ENCODE measurements at places on chromosomes 2 and 18.

GRCh38 chr18:68172842-68173549 lies 541.9 kb downstream of the TMX3 start:
- DNase-seq, result no peak

GRCh38 chr2:194822657-194823056 lies 834.4 kb upstream of the SLC39A10 start:
- no peak for DNase-seq

GRCh38 chr2:88180605-88181240 lies 10.6 kb downstream of the THNSL2 start:
- no peak for DNase-seq

GRCh38 chr2:55887901-55888624 lies 35.5 kb downstream of the EFEMP1 start:
- no peak for DNase-seq

DNA sequence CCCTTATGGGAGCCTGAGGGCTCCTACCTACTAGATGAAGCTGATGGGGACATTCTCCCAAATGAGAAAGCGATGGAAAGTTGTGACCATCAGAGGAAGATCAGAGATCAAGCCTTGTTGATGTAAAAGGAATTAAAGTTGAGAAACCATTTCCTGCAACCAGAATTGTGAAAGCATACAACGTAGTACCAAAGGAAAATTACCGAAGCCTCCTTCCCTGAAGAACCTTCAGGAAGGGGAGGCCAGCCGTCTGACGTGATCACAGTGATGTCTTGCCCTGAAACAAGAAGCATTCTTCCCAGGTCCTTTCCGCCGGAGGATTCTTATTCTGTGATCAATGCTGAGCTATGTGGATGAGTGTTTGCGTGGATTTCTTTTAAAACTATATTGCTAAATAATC lies 211.6 kb upstream of the TNP1 start:
- DNase-seq, result no peak

DNA sequence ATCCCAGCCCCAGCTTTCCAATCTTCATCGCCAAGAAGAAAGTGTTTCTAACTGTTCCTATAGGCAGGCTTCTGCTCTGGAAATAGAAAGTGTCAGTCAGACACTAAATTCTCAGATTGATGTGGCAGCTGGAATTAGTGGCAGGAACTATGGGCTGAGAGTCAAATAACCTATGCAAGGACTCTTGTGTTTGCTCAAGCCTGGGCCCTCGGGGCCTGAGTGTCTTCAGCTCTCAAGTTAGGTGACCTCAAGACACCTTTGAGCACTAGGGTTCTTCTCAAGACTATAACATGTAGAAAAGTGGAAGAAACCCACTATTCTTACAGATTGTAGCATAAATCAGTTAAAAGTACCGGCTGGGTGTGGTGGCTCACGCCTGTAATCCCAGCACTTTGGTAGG lies 694.5 kb downstream of the RNF144A start:
- no peak for DNase-seq

- DNase-seq, result no peak
These were observed at the start of gene NCK2 for GRCh38 chr2:105744909-105745853. Gene NCK2 (plus strand): TSS chr2:105744912. CDS start chr2:105855064, 110,152 bp downstream.

GRCh38 chr2:57881998-57882888 lies 164.4 kb upstream of the VRK2 start:
- DNase-seq, result no peak

- DNase-seq, result no peak
These were observed 8.9 kb upstream of the REL start for GRCh38 chr2:60872510-60872928.

- DNase-seq, result peak; percentile 14
These were observed 201.8 kb downstream of the ZFP36L2 start for GRCh38 chr2:43024515-43025011.

DNA sequence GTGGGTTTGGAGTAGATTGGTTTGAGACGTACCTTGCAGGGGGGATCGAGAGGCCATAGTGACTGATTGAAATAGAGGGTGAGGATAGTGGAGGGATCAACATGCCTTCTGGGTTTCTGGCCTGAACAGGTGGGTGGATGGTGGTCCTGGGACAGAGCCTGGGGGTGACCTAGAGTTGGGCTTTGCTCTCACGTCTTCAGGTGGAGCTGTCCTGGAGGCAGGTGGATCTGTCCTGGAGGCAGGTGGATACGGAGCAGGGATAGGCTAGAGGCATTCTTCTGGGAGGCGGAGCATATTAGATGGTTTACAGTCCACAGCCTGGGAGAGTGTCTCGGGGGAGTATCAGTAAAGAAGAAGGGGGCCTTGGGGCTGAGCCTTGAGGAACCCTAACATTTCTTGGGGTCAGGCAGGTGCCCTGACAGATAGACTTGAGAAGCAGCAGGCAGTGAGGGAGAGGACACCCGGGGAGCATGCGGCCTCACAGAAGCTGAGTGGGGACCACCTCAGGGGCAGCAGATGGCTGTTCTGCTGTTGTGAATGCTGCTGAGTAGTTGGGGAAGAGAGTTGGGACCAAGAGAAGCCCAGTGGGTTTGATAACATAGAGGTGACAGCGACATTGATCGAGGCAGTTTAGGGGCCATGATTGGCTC lies 1.6 kb downstream of the CAPN10 start:
- no peak for DNase-seq

DNA sequence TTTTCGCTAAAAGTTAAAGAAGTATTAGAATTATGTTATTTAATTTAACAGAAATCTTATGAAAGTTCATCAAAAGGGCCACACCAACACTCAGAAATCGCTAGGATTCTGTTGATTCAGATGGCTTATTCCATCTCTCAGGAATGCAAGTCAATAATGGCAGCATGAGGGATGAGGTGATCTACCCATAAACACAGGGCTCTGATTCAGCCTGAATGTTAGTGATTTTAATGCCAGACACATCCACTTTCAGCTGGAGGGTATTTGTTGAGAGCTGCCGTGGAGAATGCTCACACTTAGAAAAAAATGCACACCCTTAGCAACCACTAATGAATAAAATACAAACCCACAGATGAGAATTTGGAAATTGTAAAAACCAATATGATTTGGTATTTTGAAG lies 173.3 kb upstream of the ERBB4 start:
- no peak for DNase-seq

- DNase-seq, result no peak
These were observed 42.6 kb downstream of the EDAR start for GRCh38 chr2:108946442-108946841.

GRCh38 chr2:116511426-116511825 lies 1303.1 kb upstream of the DDX18 start:
- DNase-seq, result no peak

GRCh38 chr18:12946549-12947284 lies 1.1 kb upstream of the SEH1L start:
- no peak for DNase-seq

DNA sequence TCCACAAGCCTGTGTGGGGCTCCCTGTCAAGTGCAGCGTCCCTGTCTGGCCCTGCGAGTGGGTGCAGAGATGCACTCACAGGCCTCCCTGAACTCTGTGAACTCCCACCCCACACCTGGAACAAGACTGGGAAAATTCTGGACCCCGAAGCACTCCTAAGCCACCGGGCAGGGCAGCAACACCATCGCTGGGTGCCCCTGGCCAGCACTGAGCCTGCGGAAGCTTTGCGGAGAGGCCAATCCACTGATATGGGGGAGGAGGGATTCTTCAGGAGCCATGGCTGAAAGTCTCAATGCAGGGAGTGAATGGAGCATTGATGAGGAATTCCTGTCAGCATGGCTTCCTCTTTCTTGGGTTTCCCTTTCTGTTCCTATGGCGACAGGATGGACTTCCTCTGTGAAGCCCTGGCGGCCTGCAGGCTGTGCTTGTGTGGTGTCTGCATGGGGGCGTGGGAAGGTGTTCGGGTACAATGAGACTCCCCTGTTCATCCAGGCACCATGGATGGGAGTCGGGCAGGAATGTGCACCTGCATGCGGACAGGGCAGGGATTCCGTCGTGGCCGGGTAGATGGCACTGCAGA lies 15.1 kb downstream of the TRIB2 start:
- no peak for DNase-seq

DNA sequence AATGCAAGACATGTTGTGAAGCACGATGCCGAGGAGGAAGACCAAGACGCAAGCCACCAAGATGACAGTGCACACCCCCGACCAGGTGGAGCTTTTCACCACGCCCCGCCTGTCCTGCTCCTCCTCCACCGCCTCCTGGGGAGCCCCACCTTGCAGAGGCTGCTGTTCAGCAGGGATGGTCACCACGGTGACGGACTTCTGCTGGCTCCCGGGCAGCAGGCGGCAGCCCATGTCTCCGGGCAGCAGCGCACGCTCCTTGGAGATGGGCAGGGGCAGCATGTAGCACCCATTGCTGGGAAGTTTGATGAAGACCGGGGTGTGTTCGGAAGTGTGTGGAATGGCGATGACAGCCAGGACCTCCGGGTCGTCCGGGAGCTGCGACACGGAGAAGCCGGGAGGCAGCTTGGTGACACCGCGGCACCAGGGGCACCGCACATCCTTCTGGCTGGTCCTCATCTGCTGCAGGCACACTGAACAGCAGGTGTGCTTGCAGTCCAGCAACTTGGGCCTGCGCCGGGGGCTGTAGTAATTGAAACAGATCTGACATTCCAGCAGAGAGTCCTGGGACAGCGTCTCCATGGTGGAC lies 76.8 kb downstream of the RNF152 start:
- no peak for DNase-seq

DNA sequence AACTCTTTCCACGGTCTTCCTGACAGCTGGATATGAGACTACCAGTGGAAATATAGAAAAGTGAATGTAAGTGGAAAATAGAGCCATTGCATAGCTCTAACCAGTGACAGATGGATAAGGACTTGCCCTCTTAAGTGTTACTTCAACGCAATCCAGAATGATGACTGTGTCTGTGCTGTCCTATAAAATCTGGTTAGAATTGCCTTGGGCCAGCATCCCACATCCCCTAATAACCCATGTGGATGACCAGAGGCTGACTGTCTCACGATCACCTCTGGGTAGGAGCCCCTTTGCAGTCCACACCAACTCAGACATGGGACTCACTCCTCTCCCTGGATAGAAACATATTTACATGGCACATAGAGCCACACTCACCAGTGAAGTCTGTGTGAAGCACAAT lies 186.6 kb downstream of the C1D start:
- DNase-seq, result no peak

DNA sequence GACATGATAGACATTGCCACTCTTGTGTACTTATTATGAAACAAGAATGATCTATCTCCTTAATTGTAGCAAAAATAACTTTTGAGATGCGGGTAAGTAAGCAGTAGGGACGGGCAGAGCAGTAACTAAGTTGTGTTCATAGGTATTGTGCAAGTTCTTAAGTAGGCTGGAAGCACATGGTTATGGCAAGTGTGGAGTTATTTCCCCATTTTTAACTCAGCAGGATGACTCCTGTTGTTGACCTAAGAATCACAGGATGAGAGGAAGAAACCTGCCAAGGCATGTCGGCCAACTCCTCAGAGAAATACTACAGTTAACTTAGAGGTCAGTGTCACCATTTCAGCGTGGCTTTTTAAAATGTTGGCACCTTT lies 51.1 kb upstream of the FN1 start:
- DNase-seq, result no peak

DNA sequence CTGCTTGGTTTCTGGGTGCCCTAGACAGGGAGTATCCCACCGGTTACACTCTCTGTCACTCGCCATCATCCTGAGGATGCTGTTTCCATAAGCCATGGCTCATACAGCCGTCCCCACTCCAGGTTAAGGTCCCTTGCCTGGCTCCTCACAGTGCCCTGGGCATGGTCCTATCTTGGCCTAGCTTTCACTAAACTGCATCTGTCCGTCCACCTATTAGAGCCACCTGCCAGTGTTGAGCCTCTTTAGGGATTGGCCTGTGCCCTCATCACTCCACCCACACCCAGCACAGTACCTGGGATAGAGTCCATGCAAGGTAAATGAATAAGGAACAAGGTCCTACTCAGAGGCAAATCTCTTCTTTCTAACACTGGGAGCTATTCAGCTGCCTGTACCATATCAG lies 320.1 kb downstream of the GBX2 start:
- DNase-seq, result no peak

GRCh38 chr18:54558609-54559585 lies 32.1 kb upstream of the DYNAP start:
- no peak for DNase-seq

DNA sequence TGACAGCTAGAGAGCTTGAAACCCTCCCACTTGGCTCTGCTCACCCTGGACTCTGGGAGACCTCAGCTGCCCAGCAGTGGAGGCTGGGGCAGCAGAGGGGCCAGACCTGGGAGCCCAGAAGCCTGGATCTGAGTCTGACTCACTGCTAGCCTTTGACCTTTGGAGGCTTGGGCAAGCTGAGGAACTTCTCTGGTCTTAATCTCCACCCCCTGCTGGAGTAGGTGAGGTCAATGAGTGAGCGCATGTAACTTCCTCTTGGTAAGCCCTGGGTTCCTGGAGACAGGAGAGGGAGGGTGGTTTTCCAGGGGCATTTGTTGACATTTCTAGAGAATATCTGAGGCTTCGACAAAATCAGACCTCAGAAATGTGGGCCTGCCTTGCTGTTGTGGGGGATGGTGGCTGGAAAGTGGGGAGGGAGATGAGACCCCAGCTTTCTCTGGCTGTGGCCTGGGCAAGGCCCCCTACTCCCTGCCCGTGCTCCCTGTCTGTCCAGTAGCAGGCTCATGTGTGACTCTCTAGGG lies 73.0 kb upstream of the YWHAQ start:
- DNase-seq, result no peak

DNA sequence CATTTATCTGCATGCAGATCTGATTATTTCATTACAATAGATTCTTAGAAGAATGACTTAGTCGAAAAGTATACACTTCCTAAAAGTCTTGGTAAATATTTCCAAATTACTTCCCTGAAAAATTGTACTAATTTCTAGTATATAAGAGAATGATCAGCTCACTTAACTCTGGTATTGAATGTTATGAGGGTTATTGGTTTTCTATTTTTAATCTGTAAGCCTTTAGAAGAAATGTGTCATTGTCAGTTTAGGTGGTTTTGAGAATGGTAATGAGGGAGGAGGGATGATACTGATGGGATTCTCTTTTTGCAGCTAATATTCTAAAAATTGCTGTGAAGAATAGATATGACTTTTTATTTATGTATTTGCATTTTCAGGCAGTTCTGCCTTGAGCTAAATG lies 23.9 kb downstream of the MOB4 start:
- no peak for DNase-seq

DNA sequence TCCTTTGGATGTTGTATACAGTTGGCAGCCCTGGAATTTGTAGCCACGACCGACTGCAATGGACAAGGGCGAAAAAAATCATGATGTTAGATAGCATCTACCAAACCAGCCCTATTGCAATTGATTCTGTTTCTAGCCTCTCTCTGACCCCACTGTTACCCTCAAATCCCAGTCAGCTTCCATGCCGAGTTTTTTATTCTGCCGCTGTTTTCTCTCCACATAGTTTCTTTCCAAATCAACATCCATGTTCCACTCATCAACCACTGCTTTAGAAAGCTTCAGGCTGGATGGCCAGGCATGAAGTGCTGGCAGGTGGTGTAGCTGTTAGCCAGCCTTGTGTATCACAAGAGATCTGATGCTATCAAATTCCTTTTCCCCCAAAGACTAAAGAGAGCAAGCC lies 272.8 kb downstream of the FIGN start:
- no peak for DNase-seq
